ENCODE measurements at places on chromosomes 1 and 21.
A peak's percentile ranks its signal among the peaks of the same experiment; 100 is the strongest.

GRCh38 chr1:9275567-9276034 lies 17.1 kb upstream of the SPSB1 start:
- DNase-seq, result peak; percentile 86

- peak; percentile 23 for DNase-seq
Measured at GRCh38 chr1:184945678-184946412, 28.5 kb downstream of the NIBAN1 start.

GRCh38 chr1:10693497-10694273 lies 102.8 kb downstream of the CASZ1 start:
- no peak for DNase-seq

GRCh38 chr1:228279011-228279721 lies 71.3 kb downstream of the OBSCN start:
- no peak for DNase-seq
